Stimulated activated CD4-positive, alpha-beta T cell treated with anti-CD3 and anti-CD28 coated beads, Interleukin-2, amount 100 ng/mL, for 48 hours (primary cell): ENCODE measurements at places on chromosomes 5 and 9.

GRCh38 chr5:107916731-107917725, 246.3 kb upstream of the EFNA5 start:
- DNase-seq: no peak

- no peak for DNase-seq
Observed at GRCh38 chr5:21236971-21237427, 1249.0 kb upstream of the CDH18 start.

- DNase-seq: no peak
Observed at GRCh38 chr5:68883436-68883835, 210.4 kb upstream of the SLC30A5 start.

DNA sequence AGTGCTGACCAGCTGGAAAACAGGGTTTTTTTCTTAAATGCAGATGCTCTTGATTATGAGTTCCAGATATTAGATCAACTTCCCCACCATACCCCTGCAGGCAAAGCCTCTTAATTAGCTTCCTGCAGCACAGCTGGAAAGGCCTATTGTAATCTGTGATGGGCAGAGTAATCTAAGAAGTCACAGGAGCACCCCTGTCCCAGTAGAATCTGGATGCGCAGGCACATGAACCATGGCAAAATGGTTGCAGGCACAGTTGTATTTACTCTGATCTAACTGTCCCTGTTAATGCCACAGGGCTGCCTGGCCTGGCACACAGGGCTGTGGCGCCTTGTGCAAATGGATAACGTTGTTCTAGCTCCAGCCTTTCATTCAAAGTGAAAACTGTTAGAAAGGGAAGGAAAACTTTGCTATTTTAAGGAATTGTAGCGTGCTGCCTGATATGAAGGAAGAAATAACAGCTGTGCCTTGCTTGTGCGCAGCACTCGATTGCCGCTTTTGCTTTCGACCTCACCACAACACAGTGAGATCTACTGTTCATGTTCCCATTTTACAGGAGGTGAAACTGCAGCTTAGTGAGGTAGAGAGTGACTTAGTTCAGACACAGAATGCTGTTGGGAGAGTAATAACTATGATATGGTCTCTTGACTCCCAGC, 2.3 kb downstream of the TGFBI start:
- DNase-seq: no peak

- DNase-seq: no peak
Observed at GRCh38 chr5:126971455-126972031, 58.8 kb downstream of the MARCHF3 start.

GRCh38 chr5:2537378-2538145, 213.9 kb downstream of the IRX2 start:
- DNase-seq: no peak

GRCh38 chr5:2293906-2294305, 411.2 kb upstream of the IRX4 start:
- DNase-seq: no peak

- no peak for DNase-seq
Observed at GRCh38 chr5:143019614-143020515, 249.7 kb downstream of the ARHGAP26 start.

- DNase-seq: no peak
Observed at GRCh38 chr9:83410701-83411100, 127.5 kb downstream of the FRMD3 start.

GRCh38 chr5:89110916-89111646, 228.1 kb upstream of the MEF2C start:
- no peak for DNase-seq

- no peak for DNase-seq
Observed at GRCh38 chr9:75964427-75964826, 74.0 kb downstream of the PCSK5 start.

- no peak for DNase-seq
Observed at GRCh38 chr9:112754578-112754977, 4.0 kb downstream of the SNX30 start.

- no peak for DNase-seq
Observed at GRCh38 chr9:84436386-84437109, 96.0 kb upstream of the SLC28A3 start.

GRCh38 chr9:70409280-70409679, 5.2 kb downstream of the KLF9 start:
- no peak for DNase-seq

- no peak for DNase-seq
Observed at GRCh38 chr5:10675177-10675700, 85.8 kb downstream of the DAP start.

DNA sequence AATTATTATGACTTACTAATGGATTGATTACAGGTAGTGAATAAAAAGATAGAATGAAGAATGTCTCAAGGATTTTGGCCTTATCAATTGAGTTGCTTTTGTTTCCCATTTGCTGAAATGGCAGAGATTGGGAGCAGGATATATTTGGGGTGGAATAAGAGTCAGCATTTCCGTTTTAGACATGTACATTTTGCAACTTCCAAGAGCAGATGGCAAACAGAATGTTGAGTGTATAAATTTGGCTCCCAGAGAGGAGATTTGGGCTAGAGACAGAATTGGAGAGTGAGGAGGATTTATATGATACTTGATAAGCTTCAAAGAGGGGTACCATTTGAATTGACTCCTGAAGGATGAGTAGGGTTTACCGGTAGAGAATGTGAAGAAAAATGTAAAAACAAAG, 437.9 kb upstream of the PAPPA start:
- no peak for DNase-seq
